Astrocyte (in vitro differentiated cells and primary cell): ENCODE measurements at places on chromosomes 6 and 20. TPM values are rescaled to one million over a fixed set of nuclear protein-coding genes. Genes with fewer than 3 reads are reported as not detected.

DNA sequence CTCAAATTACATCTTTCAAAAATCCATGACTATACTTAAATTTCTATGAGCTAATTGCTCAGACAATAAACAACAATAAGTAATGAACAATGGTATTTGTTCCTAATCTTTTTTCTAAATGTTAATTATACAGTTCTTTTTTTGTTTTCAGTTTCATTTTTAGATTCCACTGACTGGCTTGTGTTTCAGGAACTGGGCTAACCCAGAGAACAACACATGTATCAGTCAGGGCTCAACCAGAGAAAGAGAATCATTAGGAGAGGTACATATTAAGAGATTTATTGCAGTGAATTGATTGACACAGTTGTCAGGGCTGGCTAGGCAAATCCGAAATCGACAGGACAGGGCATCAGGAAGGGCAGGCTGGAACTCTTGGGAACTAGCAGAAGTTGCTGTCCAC, 182.8 kb downstream of the GRM1 start:
- DNase-seq: no peak

DNA sequence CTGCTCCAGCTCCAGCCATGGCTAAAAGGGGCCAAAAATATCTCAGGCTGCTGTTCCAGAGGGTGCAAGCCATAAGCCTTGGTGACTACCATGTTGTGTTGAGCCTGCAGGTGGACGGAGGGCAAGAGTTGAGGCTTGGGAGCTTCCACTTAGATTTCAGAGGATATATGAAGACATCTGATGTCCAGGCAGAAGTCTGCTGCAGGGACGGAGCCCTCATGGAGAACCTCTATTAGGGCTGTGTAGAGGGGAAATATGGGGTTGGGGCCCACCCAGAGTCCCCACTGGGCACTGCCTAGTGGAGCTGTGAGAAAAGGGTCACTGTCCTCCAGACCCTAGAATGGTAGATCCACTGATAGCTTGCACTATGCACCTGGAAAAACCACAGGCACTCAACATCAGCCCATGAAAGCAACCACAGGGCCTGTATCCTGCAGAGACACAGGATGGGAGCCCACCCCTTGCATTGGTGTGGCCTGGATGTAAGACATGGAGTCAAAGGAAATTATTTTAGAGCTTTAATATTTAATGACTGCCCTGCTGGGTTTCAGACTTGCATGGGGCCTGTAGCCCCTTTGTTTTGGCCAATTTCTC, 70.5 kb downstream of the NINL start:
- no peak for DNase-seq

GRCh38 chr20:16062661-16063581, 510.3 kb downstream of the KIF16B start:
- DNase-seq: peak; percentile 2

Gene CARMIL1
- total RNA-seq: 19.1 and 21.3 TPM in 2 replicates
